A549 treated with DMSO at 1 μM for 4 hours (cell line): ENCODE measurements at places on chromosomes 1 and 21. TPM values are rescaled to one million over a fixed set of nuclear protein-coding genes. Genes with fewer than 3 reads are reported as not detected.

Gene ASCL5
- total RNA-seq: 0.09 to 0.22 TPM (median 0.14 TPM) in 4 of 5 replicates, not detected in the other

Gene DDOST
- total RNA-seq: 193 to 207 TPM (median 202 TPM) in 5 replicates

Gene EFCAB7
- 2.3 to 4.2 TPM (median 3.4 TPM) in 5 replicates for total RNA-seq

Gene PLA2G2C
- not detected in 5 replicates for total RNA-seq

Gene SNX7
- 20.9 to 37.6 TPM (median 24.5 TPM) in 5 replicates for total RNA-seq

Gene SPATA21
- 0.09 to 0.17 TPM (median 0.12 TPM) in 4 of 5 replicates, not detected in the other for total RNA-seq
